Activated T-cell treated with anti-CD3 and anti-CD28 coated beads, Interleukin-2, amount 50 U/mL, for 72 hours (primary cell): ENCODE measurements at places on chromosomes 4 and X. TPM values are rescaled to one million over a fixed set of nuclear protein-coding genes. Genes with fewer than 3 reads are reported as not detected.

DNA sequence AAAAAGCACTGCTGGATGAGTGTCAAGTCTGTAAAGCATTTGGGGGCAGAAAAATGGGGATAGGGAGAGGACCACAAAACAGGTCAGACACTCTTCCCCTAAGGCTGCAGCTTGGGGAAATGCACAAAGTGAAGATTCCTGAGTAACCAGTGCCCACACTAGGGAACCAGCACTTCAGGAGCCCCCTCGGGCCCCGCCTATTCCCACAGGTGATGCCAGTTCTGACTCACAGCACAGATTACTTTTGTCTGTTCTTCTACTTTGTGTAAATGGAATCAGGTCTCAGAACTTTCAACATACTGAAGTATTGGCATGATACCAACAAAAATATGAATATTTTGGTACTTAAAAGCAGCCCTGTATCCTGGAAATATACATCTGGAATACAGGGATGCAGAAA, 112.5 kb downstream of the ADRA2C start:
- DNase-seq = no peak

GRCh38 chr4:186584912-186585311, 29.5 kb upstream of the MTNR1A start:
- no peak for DNase-seq

CYBB gene
- total RNA-seq = 0.38 TPM

LINC00632 gene
- total RNA-seq = 1.4 TPM

GRCh38 chr4:56622176-56622575, 58.9 kb downstream of the HOPX start:
- DNase-seq = no peak

EGFL6 gene
- 3.6 TPM for total RNA-seq

- DNase-seq = no peak
Observed at GRCh38 chrX:153883163-153883843, 2.7 kb downstream of the L1CAM start.

- no peak for DNase-seq
Observed at GRCh38 chrX:46757593-46757992, 1.3 kb downstream of the SLC9A7 start.
